Fibroblast of the conjunctiva (primary cell): ENCODE measurements at places on chromosomes 12 and 14.

- DNase-seq: no peak
Measured at GRCh38 chr14:95046711-95047681, 110.3 kb downstream of the DICER1 start.

GRCh38 chr14:88856786-88857366 lies 32.4 kb downstream of the TTC8 start:
- DNase-seq: no peak

GRCh38 chr14:104595116-104595675 lies 9.4 kb downstream of the TMEM179 start:
- DNase-seq: no peak

DNA sequence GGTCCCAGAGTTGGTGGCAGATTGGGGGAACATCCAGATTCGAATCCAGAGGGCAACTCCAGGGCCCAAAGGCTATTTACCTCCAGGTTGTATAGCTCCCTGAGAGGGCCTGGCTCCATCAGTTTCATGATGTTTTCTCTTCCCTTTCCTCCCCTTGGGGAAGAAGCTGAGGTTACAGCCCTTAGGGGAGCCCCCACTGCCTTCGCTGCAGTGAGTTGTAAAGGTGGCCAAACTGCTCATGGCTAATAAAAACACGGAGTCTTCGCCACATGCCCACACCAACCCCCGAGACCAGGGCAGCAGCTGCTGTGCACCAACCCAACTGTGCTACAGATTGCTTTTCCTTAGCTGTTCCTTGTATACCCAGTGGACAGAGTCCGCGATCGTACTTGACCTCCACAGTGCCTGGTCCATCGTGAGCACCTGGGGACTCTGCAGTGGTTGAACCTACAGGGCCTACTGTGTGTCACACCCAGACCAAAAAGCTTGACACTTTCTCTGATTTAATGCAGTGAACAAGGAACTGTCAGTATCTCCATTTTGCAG lies 20.9 kb downstream of the GALNT16 start:
- no peak for DNase-seq

DNA sequence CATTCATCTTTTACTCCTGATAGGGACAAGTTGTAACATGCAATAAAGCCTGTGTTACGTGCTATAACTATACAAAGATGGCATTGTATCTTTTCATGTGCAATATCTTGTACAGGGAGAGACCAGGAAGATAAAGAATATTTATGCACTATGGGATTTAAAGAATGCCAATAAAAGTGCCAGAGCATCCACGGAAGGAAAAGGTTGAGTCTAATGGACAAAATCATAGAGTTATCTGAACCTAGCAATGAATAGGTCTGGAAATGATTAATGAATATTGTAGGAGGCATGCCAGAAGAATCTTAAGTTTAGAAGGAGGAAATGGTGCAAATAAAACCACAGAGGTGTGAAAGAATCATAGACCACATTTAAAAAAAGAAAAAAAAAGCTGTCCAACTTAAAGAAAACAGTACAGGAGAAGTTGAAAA lies 263.9 kb downstream of the KCNC2 start:
- no peak for DNase-seq

GRCh38 chr12:66119870-66120241 lies 10.7 kb downstream of the LLPH start:
- DNase-seq: no peak
